T-helper 1 cell (primary cell): ENCODE measurements at places on chromosomes 1 and 21.
A peak's percentile ranks its signal among the peaks of the same experiment; 100 is the strongest.

DNA sequence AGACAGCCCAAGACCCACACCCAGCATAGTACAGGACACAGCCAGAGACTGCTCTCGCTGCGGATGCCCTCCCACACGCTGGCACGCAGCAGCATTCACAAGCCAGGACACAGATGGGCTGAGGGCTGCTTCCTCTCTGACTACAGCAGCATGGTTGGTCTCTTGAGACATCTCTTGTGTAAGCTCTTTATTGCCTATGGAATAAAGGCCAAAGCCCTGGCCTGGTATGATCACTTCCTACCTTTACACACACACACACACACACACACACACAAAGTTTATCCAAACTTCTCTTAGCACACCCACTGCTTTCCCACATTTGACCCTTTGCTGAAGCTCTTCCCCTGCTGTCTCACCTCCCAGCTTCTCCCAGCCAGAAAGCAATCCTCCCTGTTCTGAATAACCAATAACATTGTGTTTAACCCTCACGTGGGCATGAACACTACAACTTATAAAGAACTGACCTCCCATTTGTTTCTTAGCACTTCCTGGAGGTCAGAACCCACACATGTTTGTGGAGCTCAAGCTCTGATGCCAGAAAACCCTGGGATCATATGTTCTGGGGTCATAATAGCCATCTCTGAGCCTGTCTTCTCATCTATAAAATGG, 1.2 kb upstream of the LUZP1 start:
- DNase-seq = no peak

DNA sequence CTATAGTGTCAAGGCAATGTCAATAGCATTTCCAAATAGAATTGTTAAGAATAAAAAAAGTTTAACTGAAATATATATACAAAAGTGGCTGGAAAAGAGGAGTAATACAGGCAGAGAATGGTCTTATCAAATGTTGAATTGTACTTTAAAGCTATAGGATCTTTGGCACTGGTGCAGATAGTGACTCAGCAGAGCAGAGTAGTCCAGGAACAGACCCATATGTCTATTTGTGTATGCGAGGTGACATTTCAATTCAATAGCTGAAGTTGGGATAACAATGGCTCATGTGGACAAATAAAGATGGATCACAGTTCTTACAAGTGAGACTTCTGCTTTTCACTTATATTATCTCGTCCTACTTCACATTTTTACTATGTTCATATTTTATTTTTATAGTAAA, 543.0 kb upstream of the B3GALT2 start:
- DNase-seq = no peak

GRCh38 chr1:229158341-229158921, 112.5 kb upstream of the RAB4A start:
- no peak for DNase-seq

DNA sequence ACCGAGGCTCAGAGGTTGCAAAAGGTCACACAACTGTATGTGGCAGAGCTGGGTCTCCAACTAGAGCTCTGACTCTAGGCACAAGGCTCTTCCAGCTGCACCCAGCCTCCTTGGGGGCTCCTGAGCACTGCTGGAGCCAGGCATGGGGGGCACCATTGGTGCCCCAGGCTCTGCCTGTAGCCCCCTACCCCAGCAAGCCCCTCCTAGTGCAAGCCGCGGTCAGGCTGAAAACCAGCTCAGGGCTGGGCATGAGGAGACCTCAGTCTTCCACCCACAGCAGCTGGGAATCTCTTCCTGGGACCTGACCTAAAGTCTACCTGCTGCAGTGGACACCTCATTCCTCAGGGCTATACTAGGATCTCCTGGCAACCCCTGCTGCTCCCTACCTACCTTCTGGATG, 14.6 kb downstream of the TNNT2 start:
- DNase-seq = no peak

DNA sequence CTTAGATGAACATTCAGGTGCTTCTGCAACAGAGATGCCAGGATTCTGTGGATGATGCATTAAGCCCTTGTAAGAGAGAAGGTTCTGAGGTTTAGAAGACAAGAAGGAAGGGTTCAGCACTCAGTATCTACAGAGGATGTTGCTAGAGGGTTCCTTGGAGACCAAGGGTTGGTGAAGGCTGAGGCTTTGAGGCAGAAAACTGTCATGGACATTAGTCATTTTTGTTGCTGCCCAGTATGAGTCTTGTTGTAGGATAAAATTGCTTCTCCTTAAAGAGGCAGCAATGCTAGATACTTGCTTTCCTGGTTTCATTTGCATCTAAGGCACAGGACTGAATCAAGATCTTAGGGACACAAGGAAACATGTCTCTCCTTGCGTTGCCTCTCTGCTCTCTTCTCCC, 319.4 kb upstream of the NFIA start:
- DNase-seq = no peak

GRCh38 chr1:80593197-80593596, 1207.5 kb upstream of the ADGRL2 start:
- DNase-seq = no peak

DNA sequence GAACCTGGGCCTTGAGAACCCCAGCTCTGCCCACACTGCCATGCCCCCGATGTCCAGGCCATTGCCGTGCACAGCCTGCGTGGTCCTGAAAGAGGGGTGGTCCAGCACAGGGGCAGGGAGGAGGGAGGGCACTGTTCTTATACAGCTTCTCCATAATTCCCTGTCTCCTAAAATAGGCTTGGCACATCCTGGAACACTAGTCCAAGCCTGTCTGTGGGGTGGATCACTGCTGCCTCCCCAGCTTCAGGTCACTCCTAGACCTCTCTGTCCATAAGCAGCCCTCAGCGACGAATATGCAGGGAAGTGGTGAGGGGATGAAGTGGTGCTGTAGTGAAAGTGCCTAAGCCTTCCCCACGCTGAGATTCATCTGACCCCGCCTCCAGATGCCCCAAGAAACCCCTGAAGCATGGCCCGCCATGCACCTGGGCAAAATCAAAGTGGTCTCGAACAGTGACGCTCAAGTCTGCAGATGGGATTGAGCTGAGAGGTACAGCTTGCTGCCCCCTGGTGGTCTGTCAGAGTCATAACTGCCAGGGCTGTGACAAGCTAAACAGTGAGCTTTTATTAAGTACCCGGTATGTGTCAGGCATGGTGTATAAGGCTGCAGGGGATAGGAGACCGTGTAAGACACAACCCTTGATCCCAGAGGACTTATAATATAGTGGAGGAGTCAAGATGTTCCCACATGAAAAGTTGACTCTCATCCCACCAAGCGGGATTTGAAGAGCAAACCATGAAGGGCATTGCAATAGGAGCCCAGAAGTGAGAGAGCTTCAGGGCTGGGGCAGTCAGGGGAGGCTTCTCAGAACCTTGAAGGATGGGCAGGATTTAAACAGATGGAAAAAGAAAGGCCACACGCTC, 66.6 kb downstream of the FAM163A start:
- peak; percentile 66 for DNase-seq

DNA sequence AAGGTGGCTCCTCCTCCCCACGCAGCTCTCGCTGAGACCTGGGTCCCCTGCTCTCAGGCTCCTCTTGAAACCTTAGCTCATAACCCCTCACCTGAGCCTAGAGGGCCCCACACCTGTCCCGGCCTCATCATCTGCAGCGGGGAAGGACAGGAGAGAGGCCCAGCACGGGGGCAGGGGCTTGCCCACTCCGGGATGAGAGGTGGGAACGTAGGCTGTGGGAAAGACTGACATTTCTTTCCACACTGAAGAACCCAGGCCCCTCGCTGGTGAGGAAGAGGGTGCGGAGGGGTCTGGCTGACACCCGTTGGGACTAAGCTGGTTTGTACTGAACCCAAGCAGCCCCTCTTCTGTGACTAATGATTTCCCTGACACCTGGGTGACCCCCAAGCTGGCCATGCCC, 14.0 kb upstream of the NES start:
- DNase-seq = no peak
